ENCODE measurements at places on chromosomes 1 and 21.

- DNase-seq: no peak
Measured at GRCh38 chr21:41847066-41847804, 31.9 kb downstream of the PRDM15 start.

- DNase-seq: no peak
Measured at GRCh38 chr1:117290890-117291289, 76.4 kb upstream of the MAN1A2 start.

DNA sequence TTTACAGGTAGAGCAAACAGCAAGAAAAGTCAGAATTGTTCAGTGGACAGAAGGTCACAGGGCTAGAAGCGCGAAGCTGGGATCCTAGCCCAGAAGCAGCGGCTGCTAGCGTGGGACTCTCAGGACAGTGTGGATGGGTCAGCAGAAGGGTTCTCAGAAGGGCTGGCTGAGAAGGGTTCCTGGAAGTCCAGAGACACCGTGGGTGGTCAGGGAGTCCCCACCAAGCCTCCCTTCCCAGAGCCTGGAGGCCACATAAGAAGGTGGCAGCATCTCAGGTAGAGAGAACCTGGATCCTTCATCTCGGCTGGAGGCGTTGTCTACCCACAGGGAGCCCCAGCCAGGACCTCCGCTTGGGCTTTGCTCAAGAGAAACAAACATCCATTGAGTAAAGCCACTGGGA lies 696.3 kb downstream of the PTPRU start:
- DNase-seq: no peak

DNA sequence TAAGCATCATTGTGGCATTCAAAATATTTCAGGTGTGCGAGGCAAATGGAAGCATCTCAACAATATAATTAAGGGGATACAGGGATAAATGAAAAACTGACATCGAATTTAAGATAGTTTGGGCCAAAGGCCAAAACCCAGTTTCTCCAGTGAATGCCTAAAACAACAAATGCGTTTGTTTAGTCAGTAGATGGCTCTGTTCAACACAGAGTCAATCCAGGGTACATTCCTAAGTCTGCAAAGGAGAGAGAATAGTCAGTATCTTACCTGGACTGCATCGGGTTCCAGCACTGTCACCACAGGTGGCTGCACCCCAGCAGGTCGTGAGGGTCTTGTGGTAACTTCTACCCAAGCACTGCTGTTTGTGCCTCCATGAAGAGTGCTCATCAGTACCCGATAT lies 321.1 kb downstream of the KCTD3 start:
- DNase-seq: no peak

GRCh38 chr1:2239384-2239985 lies 11.4 kb downstream of the SKI start:
- DNase-seq: no peak

DNA sequence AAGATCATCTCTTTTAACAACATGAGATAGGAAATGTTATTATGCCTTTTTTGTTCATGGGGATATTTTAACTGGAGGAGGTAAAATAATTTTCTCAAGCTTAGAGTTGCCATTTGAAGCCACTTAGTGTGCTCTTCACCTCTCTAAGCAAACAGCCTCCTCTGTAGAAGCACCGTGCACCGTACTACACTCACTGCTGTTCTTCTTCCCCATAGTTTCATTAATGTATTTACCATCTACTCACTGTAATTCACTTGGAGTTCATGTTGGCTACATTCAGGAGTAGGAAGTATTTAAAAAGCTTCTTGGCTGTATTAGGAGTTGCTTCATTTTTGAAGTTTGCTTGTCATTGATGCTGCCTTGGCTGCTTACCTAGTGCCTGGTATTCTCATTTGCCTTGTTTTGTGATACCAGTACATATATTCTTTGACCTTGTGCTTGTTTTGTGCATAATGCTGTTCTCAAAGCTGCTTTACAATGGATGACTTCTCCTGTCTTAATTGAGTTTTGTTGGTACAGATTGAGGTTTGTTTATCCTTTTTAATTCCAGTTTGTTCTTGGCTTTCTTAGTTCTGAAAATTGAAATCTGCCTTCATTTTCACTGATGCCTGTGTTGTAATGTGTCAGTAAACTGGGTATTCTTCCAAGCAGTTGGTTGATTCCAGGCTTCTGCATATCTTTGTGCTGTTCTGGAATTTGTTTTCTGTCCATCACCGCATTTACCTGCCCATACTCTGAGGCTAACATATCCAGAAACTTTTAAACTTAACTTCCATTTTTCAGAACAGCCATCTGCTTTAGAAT lies 240.4 kb downstream of the HMCN1 start:
- no peak for DNase-seq

- DNase-seq: no peak
Measured at GRCh38 chr1:17687145-17687544, 68.0 kb upstream of the ACTL8 start.

GRCh38 chr1:4061521-4062031 lies 161.5 kb upstream of the C1orf174 start:
- DNase-seq: no peak

GRCh38 chr1:117562581-117563491 lies 43.0 kb upstream of the TENT5C start:
- no peak for DNase-seq

- DNase-seq: no peak
Measured at GRCh38 chr1:28796352-28797211, 15.4 kb upstream of the OPRD1 start.

GRCh38 chr1:234398849-234399381 lies 25.7 kb downstream of the COA6 start:
- no peak for DNase-seq

GRCh38 chr1:88873737-88874349 lies 17.5 kb downstream of the GTF2B start:
- DNase-seq: no peak

All from stimulated activated CD8-positive, alpha-beta memory T cell treated with anti-CD3 and anti-CD28 coated beads, Interleukin-4, amount 100 ng/mL, for 24 hours (primary cell).